SJSA1 (cell line): ENCODE measurements at places on chromosomes 3 and 15. TPM values are rescaled to one million over a fixed set of nuclear protein-coding genes. Genes with fewer than 3 reads are reported as not detected.
A peak's percentile ranks its signal among the peaks of the same experiment; 100 is the strongest.

GRCh38 chr3:52450489-52451236, 3.2 kb downstream of the TNNC1 start:
- peak; percentile 37 for DNase-seq

DNA sequence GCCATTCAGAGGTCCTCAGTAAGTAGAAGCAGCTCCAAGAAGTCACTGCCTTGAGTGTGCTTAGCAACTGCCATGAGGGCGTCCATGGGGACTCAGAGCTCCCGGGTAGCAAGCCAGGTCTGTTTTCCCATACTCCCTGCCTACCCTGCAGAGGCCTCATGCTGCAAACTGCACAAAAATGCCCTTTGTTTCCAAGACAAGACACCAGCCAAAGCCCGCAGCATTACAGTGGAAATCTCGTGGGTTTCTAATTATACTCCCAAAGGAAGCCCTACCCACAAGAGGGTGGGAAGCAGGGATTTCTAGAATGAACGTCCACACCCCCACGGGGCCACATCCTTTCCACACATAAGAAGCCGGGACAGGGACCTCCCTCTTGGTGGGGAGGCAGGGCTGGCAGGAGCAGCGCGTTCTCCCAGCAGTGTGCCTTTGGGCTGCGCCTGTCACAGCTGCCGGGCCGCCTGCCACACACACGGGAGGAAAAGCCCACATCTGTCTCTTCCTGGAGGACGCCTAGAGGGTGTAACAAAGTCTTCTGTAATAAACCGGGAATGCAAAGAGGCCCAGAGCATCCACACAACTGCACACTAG, 31.1 kb downstream of the FAM174B start:
- no peak for DNase-seq

DNA sequence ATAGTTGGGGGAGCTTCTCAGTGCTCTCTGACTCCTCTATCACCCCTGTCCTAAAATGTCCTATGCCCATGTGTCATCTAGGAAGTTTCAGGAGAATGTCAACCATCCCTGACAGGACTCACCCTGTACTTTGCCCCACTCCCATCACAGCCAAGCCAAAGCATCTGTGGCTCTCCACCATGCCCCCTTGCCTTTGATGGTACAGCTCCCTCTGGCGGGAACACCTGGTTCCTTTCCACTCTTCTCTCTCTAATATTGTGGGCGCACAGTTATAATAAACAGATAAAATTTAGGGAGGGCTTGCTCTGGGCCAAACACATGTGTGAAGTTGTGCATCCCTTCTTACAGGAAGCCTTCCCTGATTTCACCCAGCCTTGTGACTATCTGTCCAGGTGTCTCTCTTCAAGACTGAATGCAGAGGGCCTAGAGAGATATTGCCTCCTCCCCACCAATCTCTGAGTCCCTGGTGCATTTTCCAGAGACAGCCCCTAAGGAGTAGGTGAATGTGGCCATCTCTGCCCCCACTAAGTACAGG, 62.8 kb downstream of the ISG20 start:
- DNase-seq, result no peak

DNA sequence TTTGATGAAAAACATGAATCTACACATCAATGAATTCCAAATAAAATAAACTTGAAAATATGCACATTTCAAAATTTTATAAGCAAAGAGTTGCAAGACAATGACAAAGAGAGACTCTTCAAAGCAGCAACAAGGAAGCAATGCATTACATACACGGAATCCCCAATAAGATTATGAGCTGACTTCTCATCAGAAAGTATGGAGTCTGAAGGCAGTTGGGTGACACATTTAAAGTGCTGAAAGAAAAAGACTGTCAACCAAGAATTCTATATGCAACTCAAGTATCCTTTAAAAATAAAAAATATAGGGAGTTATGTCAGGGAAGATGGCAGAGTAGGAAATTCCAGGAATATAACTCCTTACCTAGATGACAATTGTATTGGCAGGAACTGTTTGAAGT, 46.5 kb upstream of the PRSS50 start:
- no peak for DNase-seq

Gene EFHB
- 0.11 and 0.88 TPM in 2 replicates for total RNA-seq

Gene RGMA
- 3.6 and 4.0 TPM in 2 replicates for total RNA-seq

Gene EIF4E3
- 0.91 and 2.3 TPM in 2 replicates for total RNA-seq

DNA sequence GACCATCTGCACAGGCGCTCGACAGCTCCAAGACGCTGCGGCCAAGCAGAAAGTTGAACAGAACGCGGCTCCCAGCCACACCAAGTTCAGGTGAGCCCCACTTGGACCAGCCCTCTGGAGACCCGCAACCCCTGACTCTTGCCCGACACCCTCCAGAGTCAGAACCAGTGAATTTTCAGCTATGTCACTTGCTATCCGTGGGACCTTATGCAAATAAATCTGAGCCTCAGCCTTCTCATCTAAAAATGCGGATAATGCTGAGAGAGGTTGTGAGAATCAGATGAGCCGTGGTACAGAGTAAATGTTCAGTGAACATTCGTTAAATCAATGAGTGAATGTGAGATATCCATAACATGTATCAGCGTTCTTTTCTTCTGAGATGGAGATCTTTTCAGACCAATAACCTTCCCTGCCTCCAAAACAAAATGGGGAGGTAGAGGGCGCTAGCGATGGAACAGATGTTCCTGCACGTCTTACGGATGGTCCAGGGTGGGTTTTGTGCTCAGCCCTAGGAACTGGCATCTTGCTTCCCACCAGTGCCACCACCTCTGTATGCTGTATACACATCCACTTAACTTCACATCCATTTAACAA, 524 bp downstream of the MRPS11 start:
- DNase-seq, result no peak

- no peak for DNase-seq
These were observed 125.7 kb downstream of the SV2B start for GRCh38 chr15:91225741-91226140.

Gene CADM2
- total RNA-seq, result not detected in 2 replicates

GRCh38 chr15:50113992-50114780, 4.8 kb downstream of the ATP8B4 start:
- DNase-seq, result no peak

- DNase-seq, result no peak
These were observed at the start of gene KCNH8 for GRCh38 chr3:19147905-19148767. TSS of gene KCNH8 (plus strand) at chr3:19148510. CDS start at chr3:19148720, 210 bp downstream.

Gene GUCA1C
- not detected in 2 replicates for total RNA-seq

GRCh38 chr15:89088605-89089315, 504 bp downstream of the ABHD2 start:
- no peak for DNase-seq

GRCh38 chr3:59611649-59612443, 562.0 kb upstream of the CFAP20DC start:
- no peak for DNase-seq

Gene ESYT3
- 0.06 and 0.76 TPM in 2 replicates for total RNA-seq

DNA sequence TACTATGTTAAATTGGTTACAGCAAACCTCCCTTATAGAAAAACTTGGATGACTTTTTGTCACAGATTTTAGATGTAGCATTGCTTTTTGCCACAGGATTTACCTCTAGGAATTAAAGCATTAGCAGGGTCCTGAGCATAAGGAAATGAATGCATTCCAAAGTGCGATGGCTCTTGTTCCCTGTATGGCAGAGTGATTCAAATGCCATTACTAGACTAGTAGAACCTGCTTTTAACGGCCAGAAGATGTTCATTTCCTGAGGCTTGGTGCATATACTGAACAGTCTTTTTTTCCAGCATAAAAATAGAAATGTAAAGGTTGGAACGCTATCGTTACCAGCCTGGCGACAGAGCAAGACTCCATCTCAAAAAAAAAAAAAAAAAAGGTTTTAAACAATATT, 59.4 kb downstream of the WNT5A start:
- no peak for DNase-seq

DNA sequence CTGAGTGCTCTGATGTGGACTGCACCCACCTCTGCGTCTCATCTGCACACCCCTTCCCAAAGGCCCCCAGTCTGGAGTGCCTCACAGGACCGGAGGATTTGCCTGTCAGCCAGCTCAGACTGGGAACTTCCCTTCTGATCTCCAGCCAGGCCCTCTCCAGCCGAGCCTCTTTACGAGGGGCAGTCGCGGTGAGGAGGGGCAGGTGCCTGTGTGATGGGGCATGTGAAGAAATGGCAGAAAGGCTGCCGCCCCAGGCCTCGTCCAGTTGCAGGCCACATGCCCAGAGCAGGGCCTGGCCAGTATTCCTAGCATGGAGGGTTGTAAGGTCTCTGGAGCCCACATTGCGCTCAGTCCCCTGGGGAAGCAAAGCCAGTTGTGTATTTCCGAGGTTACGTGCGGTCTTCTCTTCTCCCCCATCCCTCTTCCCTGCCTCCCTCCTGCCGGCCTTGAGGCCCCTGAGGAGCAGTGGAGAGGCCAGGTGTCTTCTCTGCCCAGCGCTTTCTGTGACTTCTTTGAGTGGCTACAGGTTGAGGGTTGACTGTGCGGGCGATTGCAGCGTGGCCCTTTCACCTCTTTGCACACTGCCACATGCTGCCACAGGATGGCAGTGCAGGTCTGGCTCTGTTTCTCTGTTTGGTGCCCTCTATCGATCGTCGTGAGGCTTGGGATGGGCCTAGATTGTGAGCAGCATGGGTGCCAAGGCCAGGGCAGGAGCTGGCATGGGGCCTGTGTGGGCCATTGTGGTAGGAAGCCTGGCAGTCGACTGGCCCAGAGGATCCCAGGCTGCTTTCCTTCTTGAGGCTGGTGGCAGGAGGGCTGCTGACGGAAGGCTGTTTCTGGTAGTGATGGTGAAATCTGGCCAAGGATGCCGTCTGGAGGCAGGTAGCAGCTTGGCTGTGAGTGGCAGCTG, 5.3 kb downstream of the CLK3 start:
- DNase-seq, result peak; percentile 78

DNA sequence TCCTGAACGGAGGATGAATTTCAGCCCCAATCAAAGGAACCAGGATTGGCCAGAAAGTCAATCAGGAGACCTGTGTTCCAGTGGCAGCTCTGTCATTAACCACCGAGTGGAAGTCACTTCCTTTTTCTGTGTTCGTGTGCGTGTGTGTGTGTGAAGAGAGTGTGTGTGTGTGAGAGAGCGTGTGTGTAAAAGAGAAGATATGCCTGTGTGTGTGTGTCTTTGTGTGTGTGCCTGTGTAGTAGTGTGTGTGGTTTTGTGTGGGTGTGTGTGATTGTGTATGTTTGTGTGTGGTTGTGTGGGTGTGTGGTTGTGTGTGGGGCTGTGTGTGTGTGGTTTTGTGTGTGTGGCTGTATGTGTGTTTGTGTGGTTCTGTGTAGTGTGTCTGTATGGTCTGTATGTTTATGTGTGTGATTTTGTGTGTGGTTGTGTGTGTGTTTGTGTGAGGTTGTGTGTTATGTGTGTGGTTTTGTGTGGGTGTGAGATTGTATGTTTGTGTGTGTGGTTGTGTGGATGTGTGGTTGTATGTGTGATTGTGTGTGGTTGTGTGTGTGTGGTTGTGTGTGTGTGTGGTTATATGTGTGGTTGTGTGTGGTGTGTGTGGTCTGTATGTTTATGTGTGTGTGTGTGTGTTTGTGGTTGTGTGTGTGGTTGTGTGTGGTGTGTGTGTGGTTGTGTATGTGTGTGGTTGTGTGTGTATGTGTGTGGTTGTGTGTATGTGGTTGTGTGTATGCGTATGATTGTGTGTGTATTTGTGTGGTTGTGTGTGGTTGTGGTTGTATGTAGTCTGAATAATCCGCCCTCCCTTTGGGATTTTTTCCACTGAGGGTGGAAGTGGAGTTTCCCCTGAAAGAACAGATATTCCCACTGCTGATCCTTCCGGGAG, 314.4 kb downstream of the SHQ1 start:
- DNase-seq, result no peak

Gene GOLGA8T
- 0.32 TPM in 1 of 2 replicates, not detected in the other for total RNA-seq

GRCh38 chr3:12997387-12997786, 75.8 kb downstream of the IQSEC1 start:
- no peak for DNase-seq

GRCh38 chr3:49673121-49673714, 933 bp upstream of the APEH start:
- no peak for DNase-seq

DNA sequence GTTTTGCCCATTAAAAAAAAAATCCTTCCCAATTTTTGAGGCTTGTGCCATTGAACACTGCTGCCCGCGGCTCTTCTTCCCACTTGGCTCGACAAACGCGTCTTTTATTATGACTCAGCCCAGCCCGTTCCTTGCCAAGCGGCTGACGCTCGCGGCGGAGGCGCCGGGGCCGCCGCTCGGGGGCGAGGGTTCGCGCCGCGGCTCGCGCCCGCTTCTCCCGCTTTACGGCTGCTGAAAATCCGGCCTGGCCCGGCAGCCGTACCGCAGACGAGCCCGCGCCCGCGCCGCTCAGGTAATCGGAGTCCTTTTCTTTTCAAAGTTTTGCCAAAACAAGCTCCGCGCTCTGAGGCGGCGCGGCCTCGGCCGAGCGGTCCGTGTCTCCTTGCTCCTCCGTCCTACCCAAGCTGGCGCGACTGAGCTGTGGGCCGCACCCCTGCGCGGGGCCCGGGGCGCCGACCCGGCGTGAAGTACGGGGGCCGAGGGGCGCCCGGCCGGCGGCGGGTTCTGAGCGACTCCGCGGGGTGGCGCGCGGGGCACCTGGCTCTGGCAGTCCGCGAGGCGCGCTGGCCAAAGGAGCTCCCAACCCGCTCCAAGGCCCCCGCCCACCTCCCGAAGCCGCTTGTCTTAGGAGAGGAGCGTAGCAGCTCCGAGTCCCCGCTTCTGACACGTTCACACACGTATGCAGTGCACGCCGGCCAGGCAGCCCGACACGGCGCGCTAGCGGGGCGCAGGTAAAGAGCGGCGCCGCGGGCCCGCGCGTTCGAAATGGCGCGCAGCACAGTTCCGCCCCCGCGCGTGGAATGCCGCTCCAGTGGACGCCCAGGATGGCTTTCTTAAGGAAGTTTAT, 418.2 kb upstream of the NAALADL2 start:
- peak; percentile 88 for DNase-seq

- no peak for DNase-seq
These were observed 8.0 kb upstream of the EID1 start for GRCh38 chr15:48869966-48870365.
